ENCODE measurements at places on chromosomes 5 and 9. TPM values are rescaled to one million over a fixed set of nuclear protein-coding genes. Genes with fewer than 3 reads are reported as not detected.

PCDHA9 gene
- total RNA-seq = 0.35 TPM

TEX48 gene
- not detected for total RNA-seq

SLC23A1 gene
- total RNA-seq = not detected

SLC35D2 gene
- total RNA-seq = 15.0 TPM

TSSK1B gene
- total RNA-seq = not detected

AQP3 gene
- total RNA-seq = 6.9 TPM

LAMC3 gene
- 2.8 TPM for total RNA-seq

CAVIN4 gene
- 0.21 TPM for total RNA-seq

S100Z gene
- total RNA-seq = not detected

WWC1 gene
- total RNA-seq = 3.6 TPM

PHYHD1 gene
- total RNA-seq = 21.1 TPM

ADAMTSL2 gene
- total RNA-seq = 2.8 TPM

Measured in thoracic aorta (tissue), 2 donors.